ENCODE measurements at places on chromosomes 1 and 21.
A peak's percentile ranks its signal among the peaks of the same experiment; 100 is the strongest.

- DNase-seq: peak; percentile 4
Observed at GRCh38 chr1:109792056-109792831, 28.5 kb upstream of the EPS8L3 start.

- peak; percentile 91 for DNase-seq
Observed at GRCh38 chr1:6962478-6962995, 177.3 kb downstream of the CAMTA1 start.

- no peak for DNase-seq
Observed at GRCh38 chr1:218686258-218686657, 341.1 kb downstream of the TGFB2 start.

DNA sequence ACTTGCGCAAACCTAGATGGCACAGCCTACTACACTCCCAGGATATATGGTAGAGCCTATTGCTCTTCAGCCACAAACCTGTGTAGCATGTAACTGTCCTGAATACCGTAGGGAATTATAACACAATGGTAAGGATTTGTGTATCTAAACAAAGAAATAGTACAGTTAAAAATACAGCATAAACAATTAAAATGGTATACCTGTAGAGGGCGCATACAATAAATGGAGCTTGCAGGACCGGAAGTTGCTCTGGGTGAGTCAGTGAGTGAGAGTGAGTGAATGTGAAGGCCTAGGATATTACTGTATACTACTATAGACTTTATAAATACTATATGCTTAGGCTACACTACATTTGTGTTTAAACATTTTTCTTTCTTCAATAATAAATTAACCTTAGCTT lies 99.3 kb downstream of the PLD5 start:
- DNase-seq: peak; percentile 20

All from activated CD4-positive, alpha-beta T cell treated with anti-CD3 and anti-CD28 coated beads for 36 hours (primary cell).